ENCODE measurements at places on chromosomes 3 and 15.
A peak's percentile ranks its signal among the peaks of the same experiment; 100 is the strongest.

- peak; percentile 33 for DNase-seq
These were observed 762.2 kb upstream of the ALCAM start for GRCh38 chr3:104604326-104605010.

DNA sequence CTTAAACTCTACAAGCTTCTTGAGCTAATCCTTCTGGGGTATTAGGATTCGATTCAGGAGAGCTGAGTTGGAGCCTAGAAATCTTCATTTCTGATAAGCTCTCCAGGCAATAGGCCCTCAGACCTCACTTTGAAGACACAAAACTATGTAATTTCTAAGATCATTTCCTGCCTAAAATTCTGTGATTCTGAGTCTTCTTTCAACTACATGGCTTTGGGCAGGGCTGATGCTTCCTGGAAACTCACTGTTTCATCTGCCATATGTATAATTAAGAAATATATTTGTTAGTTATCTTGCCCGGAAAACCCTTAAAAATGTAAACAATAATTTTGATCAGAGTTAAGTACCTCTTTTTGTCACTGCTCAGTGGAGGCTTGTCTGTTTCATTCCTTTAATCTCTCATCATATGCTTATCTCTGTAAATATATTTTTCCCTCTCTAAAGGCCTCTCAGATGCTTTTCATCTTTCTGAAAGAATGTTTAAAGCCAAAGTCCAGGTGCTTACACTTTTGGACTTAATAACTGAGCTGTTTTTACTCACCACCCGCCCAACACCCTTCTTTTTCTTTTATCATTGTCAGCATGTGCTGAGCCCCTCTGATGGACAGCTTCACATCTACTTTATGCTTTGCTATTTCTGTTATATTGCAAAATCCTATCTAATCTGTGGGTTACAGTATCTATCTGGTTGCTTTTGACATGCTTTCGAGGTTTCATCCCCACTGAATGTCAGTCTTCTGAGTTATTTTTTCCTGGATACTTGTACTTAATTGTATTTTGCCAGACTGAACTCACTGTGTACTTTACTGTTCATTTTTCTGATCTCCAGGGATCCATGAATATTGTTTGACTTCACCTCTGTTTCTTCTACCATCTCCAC, 38.2 kb downstream of the FILIP1L start:
- DNase-seq, result no peak

DNA sequence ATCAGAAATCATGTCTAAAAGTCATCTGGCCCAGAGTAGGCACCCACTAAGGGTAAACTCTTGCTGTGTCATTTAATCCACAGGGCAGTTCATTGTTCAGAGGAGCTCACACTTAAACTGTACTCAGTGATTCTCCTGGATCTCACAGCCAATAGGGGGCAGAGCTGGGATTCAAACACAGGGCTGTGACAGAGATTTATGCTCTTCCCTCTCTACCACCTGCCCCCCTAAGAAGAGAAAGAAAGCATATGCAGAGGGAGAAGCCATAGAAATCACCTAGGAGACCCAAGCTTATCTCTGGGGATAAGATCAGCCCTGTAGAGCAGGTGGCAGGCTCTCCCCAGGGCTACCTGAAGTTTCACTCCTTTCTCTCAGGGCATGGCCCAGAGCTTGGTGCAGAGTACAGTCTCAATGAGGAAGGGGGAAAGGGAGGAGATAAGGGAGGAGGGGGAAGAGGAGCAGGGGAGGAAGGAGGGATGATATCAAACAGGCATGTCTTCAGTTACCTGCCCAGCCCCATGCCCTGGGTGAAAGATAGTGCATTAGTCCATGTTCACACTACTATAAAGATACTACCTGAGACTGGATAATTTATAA, 51.8 kb upstream of the ADPGK start:
- DNase-seq, result peak; percentile 25

GRCh38 chr15:44584162-44584749, 47.3 kb downstream of the EIF3J start:
- DNase-seq, result peak; percentile 66

GRCh38 chr3:24945563-24945962, 450.9 kb upstream of the THRB start:
- peak; percentile 21 for DNase-seq

- no peak for DNase-seq
These were observed 1.7 kb downstream of the SIN3A start for GRCh38 chr15:75449585-75450306.

- no peak for DNase-seq
These were observed 94.7 kb upstream of the PDZRN3 start for GRCh38 chr3:73719413-73719851.

DNA sequence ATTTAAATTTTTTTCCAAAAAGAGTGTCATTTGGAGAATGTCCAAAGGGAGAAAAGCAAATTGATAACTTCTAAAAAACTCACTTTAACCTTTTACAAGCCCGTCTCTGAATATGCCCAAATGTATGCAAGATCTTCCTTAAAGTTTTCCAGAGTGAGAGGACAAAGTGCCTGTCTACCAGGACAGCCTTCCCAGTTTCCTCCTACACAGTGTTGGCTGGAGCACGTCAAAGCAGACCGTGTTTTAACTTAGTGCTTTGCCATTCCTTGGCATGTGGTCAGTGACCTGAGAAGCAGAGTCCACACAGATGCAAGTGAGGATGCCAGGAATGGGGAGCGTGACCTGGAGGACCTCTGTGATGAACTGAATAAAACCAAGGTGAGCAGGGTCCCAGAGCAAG, 245.7 kb downstream of the FAM43A start:
- no peak for DNase-seq

GRCh38 chr3:186012137-186012536, 74.3 kb upstream of the TRA2B start:
- no peak for DNase-seq

- DNase-seq, result no peak
These were observed 49.8 kb upstream of the CTDSPL start for GRCh38 chr3:37811625-37812498.

DNA sequence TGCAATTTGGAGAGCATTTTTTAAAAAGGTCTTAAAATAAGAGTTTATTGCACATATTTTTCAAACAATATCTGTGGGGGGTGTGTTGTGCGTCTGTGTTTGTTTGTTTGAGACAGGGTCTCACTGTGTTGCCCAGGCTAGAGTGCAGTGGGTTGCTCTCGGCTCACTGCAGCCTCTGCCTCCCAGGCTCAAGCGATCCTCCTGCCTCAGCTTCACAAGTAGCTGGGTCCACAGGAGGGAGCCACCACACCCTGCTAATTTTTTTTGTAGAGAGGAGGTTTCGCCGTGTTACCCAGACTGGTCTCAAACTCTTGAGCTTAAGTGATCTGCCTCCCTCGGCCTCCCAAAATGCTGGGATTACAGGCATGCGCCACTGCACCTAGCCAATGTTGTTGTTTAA, 2.7 kb downstream of the MLF1 start:
- DNase-seq, result no peak

DNA sequence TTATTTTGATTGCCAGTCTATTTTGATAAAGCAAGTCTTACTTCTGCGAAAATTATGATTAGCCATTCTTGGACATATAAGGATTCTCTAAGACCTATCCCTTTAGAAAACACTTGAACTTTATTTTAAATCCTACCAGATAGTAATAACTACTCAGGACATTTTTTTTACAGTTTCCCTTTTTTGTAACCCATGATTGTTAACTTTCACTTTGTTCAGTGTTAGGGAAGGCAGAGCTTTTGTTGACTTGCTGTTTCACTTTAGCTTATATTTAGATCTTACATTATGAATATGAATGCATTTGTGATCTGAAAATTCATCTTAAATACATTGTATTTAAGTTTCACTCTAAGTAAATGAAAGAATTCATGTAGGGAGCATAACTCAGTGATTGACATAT, 167.0 kb downstream of the AKAP13 start:
- DNase-seq, result no peak

DNA sequence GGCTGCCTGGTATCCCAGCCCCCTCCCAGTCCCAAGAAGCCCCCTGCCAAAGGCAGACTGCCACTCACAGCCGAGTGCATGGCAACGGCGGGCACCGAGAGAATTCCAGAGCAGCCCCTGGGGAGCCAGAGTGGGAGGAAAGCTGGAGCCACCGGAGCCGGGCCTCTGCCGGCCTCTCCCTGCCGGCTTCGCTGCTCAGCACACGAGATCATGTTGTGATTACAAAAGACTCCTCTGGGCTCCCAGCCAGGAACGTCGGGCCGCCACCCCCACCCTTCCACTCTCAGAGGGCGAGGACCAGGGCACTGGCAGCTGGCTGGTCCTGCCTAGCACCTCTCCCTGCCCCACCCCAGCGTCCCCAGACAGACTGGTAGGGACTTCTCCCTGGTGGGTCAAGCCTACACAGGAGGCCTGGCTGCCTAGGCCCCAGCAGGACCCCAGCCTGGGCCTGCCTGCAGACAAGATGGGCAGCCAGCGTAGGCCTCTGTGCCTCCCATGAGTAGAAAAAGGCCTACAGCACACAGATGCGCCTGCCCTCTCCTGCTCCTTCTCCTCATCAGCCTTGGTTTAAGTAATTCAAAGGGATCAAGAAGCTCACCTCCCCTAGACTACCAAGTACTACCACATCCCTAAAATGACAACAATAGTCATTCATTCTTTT, at the start of gene CCDC9B:
Gene CCDC9B, minus strand, starts transcription at position 200 of the 661 bp plus-strand sequence. Its CDS starts 120 bp downstream, at position 80.
- DNase-seq, result peak; percentile 95

DNA sequence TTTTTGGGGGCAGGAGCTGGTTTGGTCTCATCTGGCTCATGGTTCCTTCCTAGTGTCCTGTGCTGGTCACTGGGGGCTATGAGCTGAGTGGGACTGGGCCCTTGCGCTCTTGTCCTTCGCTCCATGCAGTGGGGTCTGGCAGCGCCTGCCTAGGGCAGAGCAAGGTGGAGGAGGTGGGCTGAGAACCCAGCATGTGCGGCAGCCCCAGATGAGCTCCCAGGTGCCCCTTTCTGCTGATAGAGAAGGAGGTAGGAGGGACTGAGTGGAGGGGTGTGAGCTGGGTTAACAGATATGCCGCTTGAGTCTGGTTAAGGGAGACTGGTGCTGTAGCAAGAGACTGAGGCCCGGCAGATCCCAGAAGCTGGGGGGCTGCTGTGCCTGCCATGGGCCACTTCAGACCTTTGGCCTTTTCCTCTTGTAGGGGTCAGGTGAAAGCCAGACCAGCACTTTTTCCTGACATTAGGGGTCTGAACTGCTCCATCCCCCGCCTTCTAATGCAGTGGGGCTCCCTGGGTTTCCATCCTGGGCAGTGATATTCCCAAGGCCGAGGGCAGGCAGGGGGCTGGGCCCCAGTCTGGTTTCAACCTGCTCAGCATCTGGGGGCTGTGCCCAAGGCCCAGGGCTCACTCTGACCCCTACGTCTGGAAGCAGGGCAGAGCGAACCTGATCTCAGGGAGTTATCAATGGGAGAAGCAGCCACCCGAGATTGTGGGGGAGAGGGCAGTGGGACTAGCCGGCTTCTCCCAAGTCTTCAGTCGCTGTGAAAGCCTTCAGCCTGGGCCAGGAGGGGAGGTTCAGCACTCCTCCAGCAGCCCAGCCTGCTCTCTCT, 62.9 kb upstream of the PRR23C start:
- no peak for DNase-seq

- DNase-seq, result peak; percentile 21
These were observed 66.6 kb downstream of the PIK3CB start for GRCh38 chr3:138768125-138768524.

- DNase-seq, result no peak
These were observed 38.8 kb upstream of the ADAMTS9 start for GRCh38 chr3:64726414-64727090.

GRCh38 chr3:130654921-130655320, 91.7 kb downstream of the PIK3R4 start:
- no peak for DNase-seq

GRCh38 chr15:33768670-33769190, 199.6 kb upstream of the CHRM5 start:
- no peak for DNase-seq

GRCh38 chr3:182644013-182644412, 149.3 kb upstream of the ATP11B start:
- no peak for DNase-seq
